Foreskin keratinocyte (primary cell): ENCODE measurements at places on chromosomes 7 and 10. TPM values are rescaled to one million over a fixed set of nuclear protein-coding genes. Genes with fewer than 3 reads are reported as not detected.
A peak's percentile ranks its signal among the peaks of the same experiment; 100 is the strongest.

GRCh38 chr7:156196649-156197048 is 384.4 kb upstream of the SHH start:
- DNase-seq: no peak

DNA sequence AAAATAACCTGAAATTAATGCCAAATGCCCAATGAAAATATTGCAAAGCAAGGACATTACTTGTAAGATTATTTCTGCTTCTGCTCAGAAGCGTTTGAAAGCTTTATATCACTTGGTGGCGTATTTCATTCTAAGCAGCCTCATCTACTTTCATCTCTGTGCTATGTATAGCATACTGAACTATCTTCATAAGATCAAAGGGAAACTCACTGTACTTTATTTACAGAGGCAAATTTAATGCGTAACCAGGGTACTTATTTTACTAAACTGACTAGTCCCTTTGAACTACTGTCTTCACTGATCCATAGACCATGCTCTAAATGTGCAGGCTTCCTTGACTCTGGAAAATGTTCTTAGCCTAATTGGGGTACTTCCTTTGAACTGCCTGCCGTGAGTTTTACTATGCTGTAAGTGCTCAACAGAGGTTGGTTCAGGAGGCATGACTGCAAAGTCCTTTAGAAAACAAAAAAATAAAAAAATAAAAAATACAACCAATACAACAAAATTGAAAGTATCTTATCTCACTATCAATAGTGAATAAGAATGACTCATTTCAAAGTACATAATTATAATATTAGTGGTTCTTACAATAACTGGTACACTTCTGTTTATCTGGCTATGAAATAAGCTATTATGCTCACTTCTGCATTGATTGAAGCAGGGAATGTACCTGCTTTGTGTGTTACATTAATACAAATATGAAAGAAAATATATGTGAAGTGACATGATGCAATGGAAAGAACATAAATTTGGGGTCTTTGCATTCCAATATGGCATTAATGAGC is 41.0 kb upstream of the TSPAN12 start:
- no peak for DNase-seq

Gene MAGI2
- polyA plus RNA-seq: 0.15 and 0.20 TPM in 2 replicates

- DNase-seq: no peak
Measured at GRCh38 chr7:28981161-28981465, 23.0 kb upstream of the TRIL start.

DNA sequence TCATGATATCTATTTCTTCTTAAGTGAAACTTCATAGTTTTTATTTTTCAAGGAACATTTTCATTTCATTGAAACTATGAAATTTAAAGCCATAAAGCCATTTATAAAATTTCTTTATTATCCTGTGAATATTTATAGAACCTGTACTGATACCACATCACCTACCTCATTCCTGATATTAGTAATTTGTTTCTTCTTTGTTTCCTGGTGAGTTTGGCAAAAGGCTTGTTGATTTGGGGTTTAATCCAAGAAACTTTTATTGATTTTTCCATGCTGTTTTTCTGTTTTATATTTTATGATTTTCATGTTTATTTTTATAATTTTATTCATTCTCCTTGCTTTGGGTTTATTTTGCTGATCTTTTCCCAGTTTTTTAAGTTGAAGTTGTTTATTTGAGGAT is 669.4 kb downstream of the NXPH1 start:
- no peak for DNase-seq

- DNase-seq: no peak
Measured at GRCh38 chr7:64880322-64881297, 22.5 kb upstream of the ZNF273 start.

GRCh38 chr10:92575961-92576360 is 2.1 kb upstream of the IDE start:
- DNase-seq: peak; percentile 74

DNA sequence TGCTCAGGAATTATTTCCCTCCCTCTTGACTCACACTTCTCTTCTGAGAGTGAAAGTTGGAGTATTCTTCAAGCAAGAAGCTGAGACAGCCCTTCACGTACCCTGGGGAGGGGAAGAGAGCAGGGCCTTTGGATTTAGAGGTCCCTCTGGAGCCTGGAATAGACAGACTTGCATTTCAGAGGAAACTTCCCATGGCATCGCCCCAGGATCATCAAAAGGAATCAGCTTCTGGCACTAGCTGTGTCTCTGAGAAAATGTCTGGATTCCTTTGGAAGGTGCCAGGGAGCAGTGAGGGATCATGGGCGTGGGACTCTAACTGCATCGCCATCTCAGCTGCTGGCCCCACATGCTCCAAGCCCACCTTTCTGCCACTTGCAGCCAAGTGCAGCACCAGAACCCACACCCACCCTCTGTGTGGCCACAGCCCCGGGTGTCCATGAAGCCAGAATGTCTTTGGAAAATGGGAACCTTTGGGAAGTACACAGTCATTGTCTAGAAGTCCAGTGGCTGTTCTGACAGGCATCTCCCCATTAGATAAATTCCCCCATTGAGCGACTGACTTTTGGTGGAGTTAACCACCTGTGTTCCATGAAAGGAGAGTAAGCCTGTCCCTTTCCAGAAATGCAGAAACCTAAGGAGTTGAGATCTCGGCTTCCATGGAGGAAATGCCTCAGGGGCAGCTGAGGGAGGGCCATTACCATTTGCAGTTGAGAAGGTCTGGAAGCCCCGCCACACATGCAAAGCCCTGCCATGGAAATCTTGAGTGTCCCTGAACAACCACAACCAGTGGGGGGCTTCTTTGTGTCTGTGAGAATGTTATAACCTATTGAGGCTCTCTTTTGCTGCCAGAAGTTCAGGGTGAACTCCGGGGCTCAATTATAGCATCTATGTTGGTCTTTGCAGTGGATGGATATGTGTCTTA is 57.8 kb upstream of the GDF10 start:
- DNase-seq: no peak

DNA sequence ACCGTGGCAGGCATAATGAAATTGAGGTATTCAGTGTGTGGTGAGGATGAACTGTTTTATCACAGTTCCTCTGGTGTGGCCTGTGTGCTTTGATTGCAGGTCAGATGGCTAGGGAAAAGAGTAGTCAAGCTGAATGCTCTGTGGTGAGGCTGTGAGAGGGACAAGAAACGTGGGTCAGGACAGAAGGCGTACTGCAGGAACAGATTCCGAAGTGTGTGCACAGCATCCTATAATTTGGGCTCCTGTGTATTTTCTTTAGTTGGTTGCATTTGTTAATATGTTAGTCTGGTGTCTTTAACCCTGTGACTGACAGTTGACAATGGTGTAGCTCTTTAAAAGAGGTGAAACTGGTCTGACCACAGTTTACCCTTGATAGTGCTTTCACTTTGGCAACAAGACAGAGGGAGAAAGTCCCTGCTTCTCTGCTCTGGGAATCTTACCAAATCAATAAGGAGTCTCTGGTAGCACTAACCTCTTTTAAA is 76.5 kb downstream of the AUTS2 start:
- DNase-seq: no peak

DNA sequence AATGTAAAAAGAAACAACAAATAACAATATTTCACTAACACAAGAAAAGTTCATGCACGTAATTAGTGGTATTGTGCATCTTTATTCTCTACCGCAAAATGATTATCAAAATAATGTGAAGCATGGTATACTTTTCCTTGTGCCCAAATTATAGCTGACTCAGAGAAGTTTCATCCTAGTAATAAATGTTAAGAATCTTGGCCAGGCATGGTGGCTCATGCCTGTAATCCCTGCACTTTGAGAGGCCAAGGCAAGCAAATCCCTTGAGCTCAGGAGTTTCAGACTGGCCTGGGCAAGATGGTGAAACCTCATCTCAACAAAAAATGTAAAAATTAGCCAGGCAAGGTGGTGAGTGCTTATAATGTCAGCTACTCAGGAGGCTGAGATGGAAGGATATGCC is 105.0 kb downstream of the KMT2C start:
- peak; percentile 17 for DNase-seq

DNA sequence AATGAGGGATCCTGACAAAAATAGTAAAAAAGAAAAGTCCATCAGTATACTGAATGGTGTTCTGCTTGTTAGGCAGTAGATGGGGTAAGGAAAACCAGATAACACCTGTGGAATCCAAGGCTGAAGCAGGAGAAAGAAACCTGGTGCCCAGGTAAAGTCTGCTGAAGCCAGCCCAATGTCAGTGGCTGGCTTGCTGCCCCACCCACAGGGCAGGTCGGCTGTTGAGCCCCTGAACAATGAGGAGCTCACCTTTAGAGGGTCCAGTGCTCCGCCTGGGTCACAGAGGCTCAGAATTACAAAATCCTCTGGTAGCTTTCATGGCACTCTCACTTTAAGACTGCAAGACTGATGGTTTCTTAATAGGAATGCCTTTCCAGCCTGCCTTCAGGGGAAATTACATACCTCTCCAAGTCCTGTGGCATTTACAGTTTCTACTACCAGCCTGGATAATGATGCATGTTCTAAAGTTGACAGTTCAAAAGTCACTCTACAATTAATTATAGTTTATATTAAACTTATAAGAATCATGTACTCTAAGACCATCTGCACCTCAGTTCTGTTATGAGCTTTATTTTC is 23.8 kb downstream of the DHX32 start:
- DNase-seq: peak; percentile 15

GRCh38 chr7:89064831-89065230 is 269.3 kb upstream of the TEX47 start:
- DNase-seq: no peak

GRCh38 chr7:154929006-154929726 is 73.8 kb downstream of the PAXIP1 start:
- DNase-seq: peak; percentile 10

Gene PHYHIPL
- polyA plus RNA-seq: 0.02 TPM in 1 of 2 replicates, not detected in the other

DNA sequence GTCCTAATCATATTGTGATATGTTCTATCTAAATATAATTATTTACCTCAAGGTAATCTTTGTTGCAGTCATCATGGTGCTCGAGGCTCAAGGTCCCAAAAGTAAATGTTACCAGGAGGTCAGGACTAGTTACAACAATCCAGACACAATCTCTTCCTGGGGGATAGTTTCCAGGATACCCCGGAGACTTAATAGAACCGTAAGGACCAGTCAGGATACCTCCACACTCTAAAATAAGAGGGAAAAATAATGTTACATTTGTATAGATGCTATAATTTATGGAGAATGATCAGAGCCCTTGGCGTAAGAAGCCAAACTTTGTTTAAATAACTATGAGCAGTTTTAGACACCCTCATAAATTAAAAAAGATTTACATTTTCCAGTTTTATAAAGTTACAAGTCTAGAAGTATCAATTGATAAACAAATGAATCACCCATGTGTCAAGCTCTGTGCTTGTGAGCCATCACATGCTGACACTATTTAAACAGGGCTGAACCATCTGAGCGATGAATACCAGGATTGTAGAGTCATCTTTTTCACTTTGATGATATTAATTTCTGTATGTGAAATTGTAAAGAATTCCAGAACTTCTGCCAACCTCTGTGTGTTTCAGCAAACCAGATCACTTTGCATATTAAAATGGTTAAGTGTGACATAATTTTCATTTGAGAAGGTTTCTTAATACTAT is 41.3 kb downstream of the CUBN start:
- DNase-seq: peak; percentile 61

- no peak for DNase-seq
Measured at GRCh38 chr7:141838581-141838980, 2.7 kb downstream of the PRSS37 start.

Gene GHRHR
- not detected in 2 replicates for polyA plus RNA-seq

DNA sequence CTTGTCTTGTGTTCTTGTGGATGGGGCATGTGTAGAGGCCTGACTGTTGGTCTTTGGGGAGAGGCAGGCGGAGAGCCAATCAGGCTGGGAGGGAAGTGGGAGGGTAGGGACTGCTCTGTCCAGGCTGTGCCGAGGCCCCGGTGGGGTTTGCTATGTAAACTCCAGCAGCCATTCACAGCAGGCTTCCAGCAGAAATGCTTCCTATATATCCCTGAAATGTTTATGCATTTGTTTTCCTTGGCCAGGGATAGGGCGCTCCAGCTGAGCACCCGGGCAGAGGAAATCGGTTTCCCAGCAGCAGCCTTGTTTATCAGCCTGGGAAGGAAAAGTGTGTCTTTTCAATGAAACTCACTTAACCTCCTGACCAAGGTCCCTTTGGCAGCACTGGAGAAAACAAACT is 18.3 kb upstream of the AQP1 start:
- DNase-seq: no peak

Gene CALD1
- polyA plus RNA-seq: 64.0 and 74.8 TPM in 2 replicates

DNA sequence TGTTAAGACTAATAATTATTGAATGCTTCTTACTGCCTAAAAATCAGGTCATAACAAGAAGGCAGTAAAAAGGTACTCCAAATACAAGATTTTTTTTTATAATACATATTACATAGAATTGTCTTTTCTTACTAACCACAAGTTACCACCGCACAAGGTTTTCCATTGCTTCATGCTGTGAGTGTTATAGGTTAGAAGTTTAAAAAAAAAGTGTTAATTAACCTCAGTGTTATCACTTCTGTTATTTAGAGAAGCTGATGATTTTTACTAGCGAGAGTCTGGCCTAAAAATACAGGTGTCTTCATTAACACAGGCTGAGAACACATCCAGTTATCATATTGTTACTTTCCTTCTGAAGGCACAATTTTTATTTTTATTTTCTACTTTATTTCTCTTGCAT is 1281.9 kb upstream of the CELF2 start:
- DNase-seq: no peak

DNA sequence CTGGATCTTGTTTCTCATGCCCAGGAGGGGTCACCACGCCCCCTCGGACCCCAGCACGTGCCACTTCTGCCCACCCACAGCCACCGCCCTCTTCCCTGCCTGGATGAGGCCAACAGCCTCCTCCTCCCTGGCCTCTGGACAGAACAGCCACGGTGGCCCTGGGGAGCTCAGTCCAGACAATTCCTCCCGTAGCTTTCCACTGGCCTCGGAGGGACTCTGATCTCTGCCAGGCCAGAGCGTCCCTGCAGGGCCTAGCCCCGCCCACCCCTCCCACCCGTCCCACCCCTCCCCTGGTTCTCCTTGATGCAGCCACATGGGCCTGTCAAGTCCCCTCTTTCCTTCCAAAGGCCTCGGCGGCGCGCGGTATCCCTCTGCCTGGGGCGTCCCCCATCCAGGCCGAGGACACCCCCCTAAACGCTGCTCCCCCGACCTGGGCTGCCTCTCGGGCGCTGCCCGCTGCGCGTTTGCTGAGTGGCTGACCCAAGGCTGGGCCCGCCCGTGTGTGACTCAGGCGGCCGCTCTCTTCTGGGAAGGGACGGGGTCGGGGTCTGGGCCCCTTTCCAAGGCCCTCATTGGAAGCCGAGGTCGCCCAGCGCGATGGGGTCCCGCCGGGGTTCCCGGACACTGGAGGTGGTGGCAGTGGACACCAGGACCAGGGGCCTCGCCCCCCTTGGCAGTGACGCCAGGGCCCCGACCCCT is 557 bp downstream of the TMEM120A start:
- no peak for DNase-seq

- DNase-seq: no peak
Measured at GRCh38 chr10:101282947-101283346, 53.7 kb upstream of the LBX1 start.
